T-cell (primary cell): ENCODE measurements at places on chromosomes 12 and 14. TPM values are rescaled to one million over a fixed set of nuclear protein-coding genes. Genes with fewer than 3 reads are reported as not detected.

DNA sequence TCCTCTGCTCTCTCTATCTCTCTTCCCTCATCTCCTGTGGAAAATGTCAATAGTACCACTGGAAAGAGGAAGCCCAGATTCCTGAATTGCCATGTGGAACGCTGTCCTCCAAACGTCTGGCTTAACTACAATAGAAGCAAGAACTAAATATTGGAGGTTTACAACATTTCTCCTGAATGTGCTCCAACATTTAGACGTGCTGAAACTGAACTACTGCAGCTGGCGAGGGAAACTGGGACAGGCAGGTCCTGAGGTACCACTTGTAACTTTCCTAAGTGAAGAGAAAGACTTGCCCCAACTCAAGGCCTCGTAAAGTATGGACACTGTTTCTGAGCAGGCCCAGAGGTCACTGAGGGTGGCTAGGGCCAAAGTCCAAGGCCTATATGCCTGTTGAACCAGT is 187.7 kb downstream of the NTF3 start:
- no peak overlapping the region for H3K27ac ChIP-seq
- no peak overlapping the region for H3K4me3 ChIP-seq

DNA sequence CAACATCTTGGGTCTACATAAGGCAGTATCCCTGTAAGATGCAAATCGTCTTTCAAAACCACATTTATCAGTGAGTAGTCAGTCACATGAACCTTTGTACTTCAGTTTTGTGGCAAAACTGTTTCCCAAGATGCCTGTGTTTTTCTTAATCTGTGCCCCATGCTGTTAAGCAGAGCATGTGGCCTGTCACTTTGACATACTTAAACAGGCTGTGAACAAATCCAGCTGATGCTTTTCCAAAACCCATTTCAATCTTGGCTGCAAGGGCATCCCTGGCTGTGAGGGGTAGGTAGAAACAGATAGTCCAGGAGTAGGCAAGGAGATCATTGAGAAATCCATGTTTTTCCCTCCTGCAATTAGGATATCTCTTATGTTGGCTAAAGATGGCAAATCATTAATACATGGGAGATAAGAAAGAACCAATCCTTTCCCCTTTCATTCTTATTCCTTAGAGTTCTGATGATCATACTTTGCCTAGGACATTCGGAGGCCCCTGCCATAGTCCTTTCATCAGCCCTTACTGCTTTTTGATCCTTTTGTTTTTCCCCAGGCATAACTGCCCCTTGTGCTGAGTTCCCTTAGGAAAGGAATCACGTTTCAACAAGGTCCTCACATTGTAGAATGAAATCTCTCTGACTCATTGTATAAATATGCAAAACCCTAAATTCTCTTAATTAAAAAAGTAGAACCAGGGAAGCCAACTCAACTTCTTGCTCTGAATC is 121.1 kb upstream of the EEA1 start:
- H3K4me1 ChIP-seq: no peaks in the 10 kb centered on the region
- no peaks in the 10 kb centered on the region for H3K36me3 ChIP-seq
- no peak for DNase-seq
- H3K27me3 ChIP-seq: no peaks in the 10 kb centered on the region

- no peaks in the 10 kb centered on the region for H3K27me3 ChIP-seq
- no peaks in the 10 kb centered on the region for H3K36me3 ChIP-seq
- H3K4me3 ChIP-seq: no peak overlapping the region
- no peak for DNase-seq
Measured at GRCh38 chr14:24837280-24838046, 203.5 kb upstream of the GZMB start.

- H3K4me3 ChIP-seq: no peak overlapping the region
- DNase-seq: no peak
- H3K27ac ChIP-seq: no peak overlapping the region
- no peaks in the 10 kb centered on the region for H3K27me3 ChIP-seq
- no peaks in the 10 kb centered on the region for H3K4me1 ChIP-seq
- H3K36me3 ChIP-seq: no peaks in the 10 kb centered on the region
Measured at GRCh38 chr12:20184514-20184913, 183.8 kb upstream of the PDE3A start.

Gene FKBP3
- total RNA-seq: 48.0 TPM

GRCh38 chr12:22116376-22116775 is 70.4 kb downstream of the CMAS start:
- no peak for DNase-seq
- no peak overlapping the region for H3K4me3 ChIP-seq
- no peaks in the 10 kb centered on the region for H3K36me3 ChIP-seq
- no peak overlapping the region for H3K27ac ChIP-seq
- H3K27me3 ChIP-seq: no peaks in the 10 kb centered on the region

Gene CCDC88C
- 260 TPM for total RNA-seq

GRCh38 chr12:126389961-126390360 is 1324.7 kb downstream of the AACS start:
- no peak overlapping the region for H3K27ac ChIP-seq
- H3K4me3 ChIP-seq: no peak overlapping the region

Gene SIX6
- not detected for total RNA-seq

DNA sequence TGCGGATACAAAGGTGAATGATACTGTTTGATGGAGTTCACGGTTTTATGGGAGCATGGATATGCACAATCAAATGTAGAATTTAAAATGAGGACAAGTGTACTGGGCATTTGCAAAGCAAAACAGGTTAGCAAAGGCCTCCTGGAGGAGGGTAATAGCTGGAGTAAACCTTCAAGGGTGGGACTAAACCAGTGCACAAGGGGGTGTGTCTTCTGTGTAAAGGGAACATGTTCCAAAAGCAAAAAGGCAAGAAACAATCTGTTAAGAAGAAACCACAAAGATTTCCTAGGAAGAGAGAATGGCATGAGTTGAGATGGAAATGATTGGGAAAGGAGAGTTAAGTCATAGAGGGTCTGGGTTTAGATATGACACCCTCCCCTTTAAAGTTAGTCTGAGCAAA is 109.2 kb upstream of the SLCO1C1 start:
- no peaks in the 10 kb centered on the region for H3K36me3 ChIP-seq
- H3K4me1 ChIP-seq: no peaks in the 10 kb centered on the region
- DNase-seq: no peak
- H3K27ac ChIP-seq: no peak overlapping the region
